ENCODE measurements at places on chromosomes 3 and 15.

DNA sequence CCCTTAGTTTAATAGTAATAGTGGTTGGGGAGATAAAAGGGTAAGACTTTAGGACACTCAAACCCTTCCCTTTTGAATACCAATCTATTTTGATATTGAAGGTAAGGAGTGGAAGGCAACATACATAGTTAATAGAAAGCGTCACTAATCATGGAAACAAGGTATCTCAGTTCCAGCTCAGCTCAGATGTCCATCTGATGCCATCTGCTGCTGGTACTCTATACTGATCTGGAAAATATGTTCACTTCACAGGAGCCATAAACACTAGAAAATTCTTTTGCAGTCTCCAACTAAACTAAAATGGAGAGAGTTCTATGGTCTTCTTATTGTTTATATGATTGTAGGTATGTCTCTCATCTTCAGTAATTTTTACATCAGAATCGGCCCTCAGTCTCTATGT, 1777.1 kb downstream of the OTOL1 start:
- DNase-seq = no peak

DNA sequence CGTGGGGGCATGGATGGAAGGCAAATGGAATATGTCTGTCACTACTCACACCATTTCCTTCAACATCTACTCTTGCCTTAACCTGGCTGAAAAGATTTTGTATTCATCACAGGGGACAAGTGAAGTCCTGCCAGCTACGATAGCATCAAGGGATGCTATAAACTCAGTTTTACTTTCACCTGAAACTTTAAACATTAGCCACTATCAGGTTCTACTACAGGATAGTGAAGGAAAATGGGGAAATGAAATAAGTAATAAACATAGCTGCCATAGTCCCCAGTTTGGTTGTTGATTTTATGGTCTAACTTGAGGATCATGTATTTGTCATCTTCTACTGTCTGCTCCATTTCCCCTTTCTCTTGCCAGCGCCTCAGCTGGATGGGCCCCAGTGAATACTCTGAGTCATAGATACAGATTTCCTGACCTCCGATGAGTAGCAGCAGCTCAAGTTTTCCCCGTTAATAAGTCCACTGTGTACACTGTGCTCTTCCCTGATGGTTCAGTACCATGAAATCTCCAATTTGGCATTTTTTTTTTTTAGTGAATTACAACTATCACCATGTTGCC, 338.2 kb upstream of the SLCO3A1 start:
- no peak for DNase-seq

- DNase-seq = no peak
Observed at GRCh38 chr3:153130312-153130977, 31.6 kb upstream of the RAP2B start.

DNA sequence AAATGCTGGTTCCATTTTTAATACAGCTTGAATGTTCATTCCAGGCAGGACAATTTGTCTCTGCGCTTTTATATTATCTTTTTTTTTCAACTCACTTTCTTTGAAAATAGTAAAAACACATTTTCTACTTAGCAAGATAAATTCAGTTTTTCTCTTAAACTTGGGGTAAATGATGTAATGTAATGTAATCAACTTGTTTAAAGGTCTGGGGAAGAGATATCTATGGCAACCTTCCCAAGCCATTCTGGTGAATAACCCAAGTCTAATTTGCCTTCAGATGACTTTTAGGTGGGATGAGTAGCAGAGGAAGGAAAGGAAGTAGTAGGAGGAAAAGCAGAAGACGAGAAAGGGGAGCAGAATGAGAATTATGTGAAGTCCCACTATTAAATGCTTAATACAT, 335.1 kb downstream of the SV2B start:
- DNase-seq = no peak

GRCh38 chr3:49428752-49429080, 408 bp downstream of the NICN1 start:
- DNase-seq = no peak

- DNase-seq = no peak
Observed at GRCh38 chr15:66072616-66073361, 180.8 kb downstream of the MEGF11 start.

Measured in cortex of kidney (tissue), 1 donor.